ENCODE measurements at places on chromosomes 7 and 10.
A peak's percentile ranks its signal among the peaks of the same experiment; 100 is the strongest.

DNA sequence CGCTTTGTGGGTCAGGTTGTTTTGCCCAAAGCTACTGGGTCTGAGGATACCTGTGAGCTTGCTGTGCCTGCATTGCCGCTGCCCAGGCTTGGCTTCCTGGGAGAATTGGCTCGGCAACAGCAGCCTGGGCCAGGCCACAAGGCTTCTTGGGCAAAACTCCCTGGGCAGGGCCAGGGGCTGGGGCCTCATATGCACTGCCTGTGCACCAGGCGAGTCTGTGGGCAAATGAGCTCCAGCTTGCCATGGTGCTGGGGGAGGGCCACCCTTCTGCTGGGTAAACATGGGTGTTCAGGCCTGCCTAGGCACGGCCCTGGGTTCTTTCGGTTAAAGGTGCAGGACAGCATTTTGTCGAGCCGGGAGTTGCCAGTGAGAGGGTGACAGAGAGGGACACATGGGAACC lies 19.4 kb downstream of the ZMIZ1 start:
- no peak for DNase-seq

- no peak for DNase-seq
Measured at GRCh38 chr7:101554584-101555268, 74.4 kb downstream of the MYL10 start.

GRCh38 chr10:17316488-17317170 lies 88.6 kb downstream of the VIM start:
- no peak for DNase-seq

DNA sequence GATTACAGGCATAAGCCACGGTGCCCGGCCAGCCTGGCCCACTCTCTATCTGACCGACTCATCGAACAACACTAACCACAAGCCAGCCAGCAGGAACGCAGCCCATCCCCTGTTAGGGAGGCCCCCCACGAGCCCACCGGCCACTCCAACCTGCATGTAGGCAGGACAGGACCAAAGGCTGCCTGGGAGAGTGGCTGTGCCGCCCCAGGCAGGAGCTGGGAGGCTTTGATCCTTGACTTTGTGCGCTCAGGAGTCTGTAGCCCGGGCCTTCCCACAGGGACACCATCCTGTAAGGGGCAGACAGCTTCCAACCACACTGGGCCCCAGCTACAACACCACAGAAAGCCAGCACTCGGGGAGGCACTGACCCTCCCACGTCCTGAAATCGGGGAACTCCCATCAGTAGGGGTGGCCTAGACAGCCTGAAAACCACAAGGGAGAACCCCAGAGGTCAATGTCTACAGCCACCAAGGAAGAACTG lies 29.4 kb downstream of the GRID1 start:
- DNase-seq = no peak

- DNase-seq = peak; percentile 68
Measured at GRCh38 chr10:14009371-14010100, 321.2 kb downstream of the FRMD4A start.

GRCh38 chr10:124681091-124681490 lies 63.1 kb downstream of the FAM53B start:
- DNase-seq = no peak

GRCh38 chr7:113805976-113806375 lies 112.8 kb downstream of the PPP1R3A start:
- DNase-seq = no peak

- DNase-seq = no peak
Measured at GRCh38 chr7:27922907-27923641, 183.1 kb downstream of the TAX1BP1 start.

- no peak for DNase-seq
Measured at GRCh38 chr7:2255145-2256139, 13.4 kb downstream of the NUDT1 start.

DNA sequence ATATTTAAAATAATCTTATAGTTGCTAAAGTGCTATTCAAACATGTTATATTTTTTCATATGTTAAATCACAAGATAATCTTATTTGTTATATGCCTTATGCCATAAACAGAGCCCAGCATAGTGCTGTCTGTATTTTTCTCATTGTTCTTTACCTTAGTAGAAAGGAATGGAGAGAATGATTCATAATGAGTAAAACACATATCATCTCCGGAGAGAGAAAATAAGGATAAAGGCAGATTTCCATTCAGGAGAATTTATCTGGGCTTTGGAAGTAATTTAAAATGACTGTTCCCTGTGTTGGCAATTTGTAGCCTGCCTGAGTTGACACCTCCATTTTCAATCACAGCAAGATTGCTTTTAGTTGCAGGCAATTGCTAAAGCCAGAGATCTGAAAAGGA lies 30.2 kb downstream of the CHN2 start:
- DNase-seq = no peak

- DNase-seq = no peak
Measured at GRCh38 chr10:97053276-97053675, 132.5 kb downstream of the SLIT1 start.

DNA sequence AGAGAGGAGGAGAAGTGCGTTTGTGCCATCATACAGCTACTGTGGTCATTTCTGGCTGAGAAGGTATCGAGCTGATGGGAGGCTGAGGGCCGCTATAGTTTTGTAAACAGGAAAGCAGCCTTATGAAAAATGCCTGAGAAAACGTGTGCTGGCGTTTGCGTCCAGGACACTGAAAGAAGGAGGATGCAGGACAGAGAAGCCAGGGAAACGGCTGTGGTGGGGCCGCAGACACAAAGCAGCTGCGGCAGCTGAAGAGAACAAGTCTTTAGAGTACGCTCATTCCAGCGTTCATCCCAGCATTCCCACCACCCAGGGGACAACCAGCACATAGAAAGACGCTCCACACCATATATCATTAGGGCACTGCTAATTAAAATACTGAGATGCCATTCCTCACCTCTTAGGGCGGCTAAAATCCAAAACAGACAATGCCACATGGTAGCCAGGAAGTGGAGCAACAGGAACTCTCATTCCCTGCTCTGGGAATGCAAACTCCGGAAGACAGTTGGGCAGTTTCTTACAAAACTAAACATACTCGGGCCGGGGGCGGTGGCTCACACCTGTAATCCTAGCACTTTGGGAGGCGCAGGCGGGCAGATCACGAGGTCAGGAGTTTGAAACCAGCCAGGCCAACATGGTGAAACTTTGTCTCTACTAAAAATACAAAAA lies 18.4 kb downstream of the GNA12 start:
- DNase-seq = no peak

GRCh38 chr7:108078691-108079090 lies 51.5 kb downstream of the LAMB4 start:
- DNase-seq = no peak

DNA sequence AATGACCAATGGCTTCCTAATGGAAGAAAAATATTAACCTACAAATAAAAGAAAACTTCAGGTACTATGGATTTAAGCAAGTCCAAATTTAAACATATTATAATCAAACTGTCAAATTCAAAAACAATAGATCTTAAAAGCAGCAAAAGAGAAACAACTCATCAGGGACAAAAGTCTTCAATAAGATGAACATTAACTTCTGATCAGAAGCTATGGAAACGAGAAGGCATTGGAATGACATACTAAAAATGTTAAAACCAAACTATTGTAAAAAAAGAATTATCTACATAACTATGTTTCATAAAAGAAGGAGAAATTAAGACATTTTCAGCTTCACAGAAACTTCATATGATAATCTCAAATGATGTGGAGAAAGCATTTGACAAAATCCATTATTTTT lies 334.7 kb downstream of the ANKRD7 start:
- DNase-seq = no peak

DNA sequence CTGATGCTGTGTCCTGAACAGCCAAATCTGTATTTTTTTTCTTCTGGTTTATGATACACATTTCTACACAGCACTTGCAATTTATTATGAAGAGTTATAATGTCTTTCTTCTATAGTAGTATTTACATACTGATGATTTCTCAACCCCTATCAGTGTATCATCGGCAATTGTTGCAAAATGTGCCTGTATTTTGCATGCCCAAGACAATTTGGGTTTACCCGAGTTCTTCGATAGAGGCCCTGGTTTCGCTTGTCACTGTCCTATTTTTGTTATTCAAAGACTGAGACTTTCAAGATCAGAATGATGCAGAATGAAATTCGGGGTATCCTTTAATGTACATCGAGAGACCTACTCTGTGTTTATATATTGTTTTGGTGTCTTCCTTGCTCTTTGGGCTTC lies 184.5 kb upstream of the PRSS58 start:
- DNase-seq = no peak

- DNase-seq = no peak
Measured at GRCh38 chr10:89369156-89370105, 8.4 kb upstream of the IFIT1B start.

- DNase-seq = no peak
Measured at GRCh38 chr10:82847242-82847641, 972.2 kb downstream of the NRG3 start.

GRCh38 chr7:33550979-33551378 lies 354.4 kb upstream of the BMPER start:
- no peak for DNase-seq

GRCh38 chr7:91752102-91752501 lies 128.4 kb downstream of the MTERF1 start:
- no peak for DNase-seq

DNA sequence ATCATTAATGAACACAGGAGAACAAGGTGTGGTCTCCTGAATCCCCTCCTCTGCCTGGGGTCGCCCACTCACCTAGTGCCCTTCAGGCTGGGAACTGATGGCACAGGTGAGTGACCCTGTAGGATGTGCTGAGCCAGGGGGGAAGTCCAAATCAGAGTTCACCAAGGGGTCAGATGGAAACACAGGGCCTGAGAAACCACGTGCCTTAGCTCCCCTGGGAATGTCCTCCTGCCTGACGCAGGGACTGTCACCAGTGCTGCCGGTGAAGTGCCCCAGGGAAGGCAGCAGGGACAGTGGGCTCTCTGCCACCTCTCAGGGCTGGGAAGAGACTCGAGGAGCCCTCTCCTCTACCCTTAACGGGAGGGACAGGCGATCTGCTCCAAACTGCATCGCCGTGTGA lies 5.8 kb upstream of the PYROXD2 start:
- DNase-seq = no peak

DNA sequence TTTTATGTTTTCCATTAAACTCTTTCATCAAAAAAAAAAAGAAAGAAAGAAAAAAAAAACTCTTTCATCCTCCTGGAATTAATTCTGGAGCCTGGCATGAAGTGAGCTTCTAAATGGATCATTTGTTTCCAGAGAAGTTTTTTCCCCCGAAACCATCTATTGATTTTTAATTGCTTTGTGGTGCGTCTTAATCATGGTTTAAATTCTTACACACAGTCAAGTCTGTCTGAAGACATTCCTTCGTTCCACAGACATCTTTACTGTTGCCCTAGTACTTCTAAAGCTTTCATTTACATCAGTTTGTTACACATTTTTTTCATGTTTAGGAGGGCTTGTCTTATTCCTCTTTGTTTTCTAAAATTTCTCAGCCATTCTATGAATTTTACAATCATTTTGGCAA lies 493.4 kb upstream of the FOXK1 start:
- no peak for DNase-seq

GRCh38 chr7:43582503-43583423 lies at the start of gene STK17A:
Gene STK17A, plus strand, starts transcription at chr7:43583108. Its CDS starts 136 bp downstream, at chr7:43583244.
- peak; percentile 93 for DNase-seq

DNA sequence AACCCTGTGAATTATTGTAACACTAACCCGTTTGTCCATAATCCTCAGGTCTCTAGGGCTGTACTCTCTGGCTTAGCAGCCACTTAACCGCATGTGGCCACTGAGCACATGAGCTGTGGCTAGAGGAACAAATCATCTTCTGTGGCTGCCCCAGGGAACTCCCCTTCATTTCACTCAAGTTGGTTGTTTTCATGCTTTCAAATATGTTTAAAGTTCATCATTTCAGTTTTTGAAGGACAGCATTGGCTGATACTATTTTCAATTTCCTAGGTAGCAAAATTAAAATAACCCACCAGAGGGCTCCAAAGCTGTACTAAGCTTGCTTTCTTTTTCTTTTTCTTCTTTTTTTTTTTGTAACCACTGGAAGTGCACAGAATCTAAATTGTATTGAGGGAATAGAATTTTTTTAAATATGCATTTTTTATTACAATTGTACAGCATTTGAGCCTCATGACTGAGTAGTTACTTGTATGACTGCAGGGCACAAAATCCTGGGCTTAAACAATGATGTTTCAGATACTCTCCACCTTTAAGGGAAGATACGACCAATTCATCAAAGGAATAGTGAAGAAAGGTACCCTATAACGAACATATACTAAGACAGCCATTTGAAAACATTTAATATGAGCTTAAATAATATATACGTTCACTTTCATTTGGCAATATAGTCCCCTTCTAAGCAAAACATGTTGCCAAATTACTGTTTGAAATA lies 38.6 kb downstream of the MRC1 start:
- no peak for DNase-seq

GRCh38 chr10:27794157-27794556 lies 48.5 kb upstream of the MKX start:
- no peak for DNase-seq

GRCh38 chr10:69208761-69209160 lies 11.4 kb upstream of the HKDC1 start:
- DNase-seq = no peak

DNA sequence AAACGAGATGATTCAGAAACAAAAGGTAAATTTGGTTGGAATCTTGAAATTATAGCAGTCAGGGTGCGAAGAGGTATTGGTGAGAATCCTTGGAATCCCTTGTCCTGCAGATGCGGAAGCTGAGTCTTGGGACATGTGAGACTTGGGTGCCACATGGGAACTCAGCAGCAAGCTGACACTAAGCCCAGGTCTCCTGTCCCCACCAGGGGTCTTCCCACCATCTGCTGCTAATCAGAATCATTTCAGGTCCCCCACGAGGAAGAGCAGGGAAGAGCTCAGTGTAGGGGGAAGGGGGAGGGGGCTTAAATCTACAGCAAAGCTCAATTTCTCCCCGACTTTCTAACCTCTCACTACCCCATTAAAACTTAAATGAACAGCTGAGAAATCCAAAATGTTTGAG lies 126.1 kb upstream of the BMPER start:
- DNase-seq = no peak

GRCh38 chr10:14906765-14907164 lies 28.1 kb downstream of the SUV39H2 start:
- DNase-seq = no peak

- DNase-seq = no peak
Measured at GRCh38 chr7:54729107-54729506, 29.9 kb downstream of the SEC61G start.

GRCh38 chr10:102451105-102451969 lies at the start of gene C10orf95:
Gene C10orf95, minus strand, starts transcription at chr10:102451543. Its CDS starts 450 bp downstream, at chr10:102451093.
- DNase-seq = peak; percentile 38

DNA sequence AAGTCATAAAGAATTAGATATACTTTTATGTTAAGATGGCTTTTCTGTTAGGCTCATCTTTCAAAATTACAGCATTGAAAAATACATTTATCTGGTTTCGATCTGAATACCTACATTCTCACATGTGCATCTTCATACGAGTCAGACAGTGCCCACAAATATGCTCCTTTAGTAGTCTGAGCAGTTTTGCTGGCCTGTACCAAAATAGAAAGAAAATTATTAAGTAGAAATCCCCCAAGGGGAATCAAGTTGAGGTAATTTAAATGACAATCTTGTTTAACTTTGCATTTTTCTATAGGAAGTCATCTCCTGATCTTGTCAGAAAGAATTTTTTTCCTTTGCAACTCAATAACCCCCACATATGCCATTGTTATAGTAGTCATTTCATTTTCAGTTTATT lies 287.4 kb upstream of the SEMA3D start:
- DNase-seq = no peak

Data from stimulated activated CD4-positive, alpha-beta T cell treated with anti-CD3 and anti-CD28 coated beads, Interleukin-12 subunit alpha, Interleukin-12 subunit beta, amount 100 ng/mL, for 4 hours (primary cell).